ENCODE measurements at places on chromosomes 12 and 14.

GRCh38 chr12:67748743-67749040 lies 100.1 kb downstream of the DYRK2 start:
- no peak for DNase-seq

GRCh38 chr12:46699986-46700385 lies 125.8 kb downstream of the SLC38A4 start:
- DNase-seq, result no peak

- DNase-seq, result no peak
Measured at GRCh38 chr14:91963465-91963864, 16.0 kb upstream of the FBLN5 start.

DNA sequence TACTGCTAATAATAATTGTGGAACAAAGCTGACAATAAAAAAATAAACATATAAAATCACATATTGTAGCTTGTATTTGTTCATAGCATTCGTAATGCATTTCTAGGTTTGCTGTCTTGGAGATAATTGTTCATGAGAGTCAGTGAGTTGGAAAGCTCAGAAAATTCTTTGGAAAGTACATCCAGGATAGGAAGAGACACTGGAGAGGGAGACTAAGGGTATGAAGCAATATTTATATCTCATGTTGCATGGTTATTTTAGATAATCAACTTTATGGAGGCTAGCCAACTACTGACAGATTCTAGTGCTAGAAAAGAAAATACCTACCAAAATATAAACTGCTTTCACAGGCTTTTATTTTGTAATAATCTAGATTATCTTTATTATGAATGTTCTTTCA lies 1095.2 kb downstream of the FSCB start:
- DNase-seq, result no peak

- no peak for DNase-seq
Measured at GRCh38 chr14:33857650-33858049, 93.2 kb downstream of the EGLN3 start.

DNA sequence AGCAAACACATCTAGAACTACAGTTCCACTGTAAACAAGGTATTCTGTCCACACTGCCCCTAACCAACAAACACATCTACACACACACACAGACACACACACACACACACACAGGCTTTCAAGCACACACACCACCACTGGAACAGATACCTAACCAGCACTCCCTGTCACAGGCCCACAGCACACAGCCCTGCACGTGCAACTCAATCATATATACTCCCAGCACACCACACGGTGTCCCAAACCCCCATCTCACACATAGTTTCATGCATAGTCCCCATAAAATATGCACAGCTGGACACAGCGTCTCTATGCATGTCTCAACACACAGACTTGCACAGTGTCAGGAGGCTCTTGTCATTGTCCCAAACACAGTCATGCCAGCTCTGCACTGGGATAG lies 27.6 kb downstream of the KRT8 start:
- no peak for DNase-seq

GRCh38 chr12:115407723-115408122 lies 723.7 kb upstream of the TBX3 start:
- DNase-seq, result no peak

- no peak for DNase-seq
Measured at GRCh38 chr14:68753690-68754089, 39.2 kb downstream of the ZFP36L1 start.

GRCh38 chr14:51472881-51473280 lies 178.8 kb upstream of the FRMD6 start:
- no peak for DNase-seq

DNA sequence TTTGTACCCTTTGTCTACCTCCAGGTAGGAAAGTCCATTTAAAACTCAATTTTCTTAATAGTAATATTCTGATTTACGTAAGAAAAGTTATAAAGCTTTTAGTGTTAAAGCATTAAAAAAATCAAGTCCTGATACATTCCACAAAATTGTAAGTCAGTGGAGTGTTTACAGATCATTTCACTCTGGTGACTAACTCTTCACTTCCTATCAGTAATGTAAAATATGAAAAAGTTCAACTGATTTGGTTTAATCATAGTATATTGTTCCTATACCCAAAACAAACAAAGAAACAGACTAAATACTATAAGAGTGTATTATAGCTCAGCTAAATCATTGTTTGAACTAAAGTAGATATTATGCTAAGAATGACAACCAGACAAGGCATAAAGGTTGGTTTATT lies 85.9 kb downstream of the VEZT start:
- no peak for DNase-seq

- DNase-seq, result no peak
Measured at GRCh38 chr12:15757553-15758255, 31.5 kb downstream of the EPS8 start.

DNA sequence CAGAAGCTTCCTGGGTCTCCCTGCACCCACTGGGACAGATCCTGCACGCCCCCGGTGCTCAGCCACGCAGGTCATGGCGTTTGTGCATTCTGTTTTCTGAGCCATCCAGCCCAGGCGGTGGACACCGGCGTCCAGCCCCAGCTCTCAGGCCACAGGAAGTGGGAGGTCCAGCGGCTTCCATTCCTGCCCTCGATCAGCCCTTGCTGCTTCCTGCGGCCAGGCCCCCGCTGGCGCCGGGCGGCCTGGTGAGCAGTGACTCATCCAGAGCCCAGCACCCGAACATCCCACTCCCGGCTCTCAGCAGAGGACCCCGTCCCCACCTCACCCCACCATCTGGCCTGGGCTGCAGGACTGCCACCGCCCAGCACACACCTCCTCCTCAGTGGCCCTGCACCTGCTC lies 18.0 kb upstream of the NUDT14 start:
- no peak for DNase-seq

GRCh38 chr12:19778797-19779196 lies 339.5 kb downstream of the AEBP2 start:
- no peak for DNase-seq

GRCh38 chr14:63652406-63652805 lies 10.7 kb upstream of the WDR89 start:
- no peak for DNase-seq

GRCh38 chr14:65228956-65229747 lies 126.8 kb upstream of the MAX start:
- DNase-seq, result no peak

DNA sequence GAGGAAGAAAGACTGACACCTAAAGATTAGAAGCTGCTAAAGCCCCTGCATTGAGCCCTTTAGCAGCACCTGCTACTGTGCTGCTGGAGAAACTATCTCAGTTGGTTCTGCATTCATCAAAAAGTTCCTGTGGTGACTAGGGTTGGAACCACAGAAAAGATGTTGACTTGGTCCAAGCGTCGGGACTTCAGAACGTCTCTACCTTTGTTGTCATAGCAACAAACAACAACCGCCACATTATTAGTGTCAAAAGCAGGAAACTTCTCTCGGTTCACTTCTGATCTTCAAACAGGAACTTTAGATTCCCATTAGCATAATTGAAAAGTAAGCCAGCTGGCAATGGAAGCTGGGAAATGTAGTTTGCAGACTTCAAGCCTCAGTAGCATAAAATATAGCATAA lies 368.0 kb downstream of the SEC23A start:
- no peak for DNase-seq

DNA sequence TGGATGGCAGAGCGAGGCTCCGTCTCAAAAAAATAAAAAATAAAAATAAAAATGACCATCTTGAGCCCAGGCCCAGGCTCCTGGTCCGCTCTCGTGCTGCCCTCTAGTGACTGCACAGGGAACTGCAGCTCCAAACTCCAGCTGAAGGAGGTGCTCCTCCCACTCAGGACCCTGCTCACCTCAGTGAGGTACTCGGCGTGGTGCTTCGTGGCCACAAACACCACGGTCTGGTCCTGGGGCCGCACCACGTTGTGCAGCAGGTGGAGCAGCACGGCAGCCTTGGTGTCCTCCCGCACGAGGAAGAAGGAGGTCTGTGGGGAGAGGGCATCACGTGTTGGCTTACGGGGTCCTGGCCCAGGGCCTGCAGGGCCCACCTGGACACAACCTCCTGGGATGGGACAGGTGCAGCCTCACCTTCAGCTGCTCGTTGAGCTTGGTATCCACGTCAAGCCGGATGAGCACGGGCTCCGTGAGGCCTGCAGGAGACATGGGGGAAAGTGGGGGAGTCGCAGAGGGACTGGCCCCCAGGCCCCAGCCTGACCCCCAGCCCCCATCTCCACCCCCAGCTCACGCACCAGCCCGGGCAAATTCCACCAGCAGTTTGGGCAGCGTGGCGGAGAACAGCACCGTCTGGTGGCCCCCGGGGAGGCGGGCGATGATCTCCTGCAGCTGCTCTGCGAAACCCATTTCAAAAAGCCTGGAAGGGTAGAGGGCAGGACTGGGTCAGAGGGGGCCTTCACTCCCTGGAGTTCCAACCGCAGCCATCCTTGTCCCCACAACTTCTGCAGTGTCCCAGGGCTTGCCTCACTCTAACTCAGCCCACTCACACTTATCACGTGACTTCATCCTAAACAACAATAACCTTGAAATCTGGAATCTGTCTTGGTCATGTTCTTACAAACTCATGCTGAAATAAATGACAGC lies 10.6 kb downstream of the DDX54 start:
- DNase-seq, result no peak

- no peak for DNase-seq
Measured at GRCh38 chr14:64119500-64119899, 174.7 kb downstream of the ESR2 start.

GRCh38 chr12:70919597-70920035 lies 922 bp downstream of the PTPRR start:
- no peak for DNase-seq

GRCh38 chr12:76083246-76083903 lies 1.1 kb downstream of the NAP1L1 start:
- DNase-seq, result no peak

DNA sequence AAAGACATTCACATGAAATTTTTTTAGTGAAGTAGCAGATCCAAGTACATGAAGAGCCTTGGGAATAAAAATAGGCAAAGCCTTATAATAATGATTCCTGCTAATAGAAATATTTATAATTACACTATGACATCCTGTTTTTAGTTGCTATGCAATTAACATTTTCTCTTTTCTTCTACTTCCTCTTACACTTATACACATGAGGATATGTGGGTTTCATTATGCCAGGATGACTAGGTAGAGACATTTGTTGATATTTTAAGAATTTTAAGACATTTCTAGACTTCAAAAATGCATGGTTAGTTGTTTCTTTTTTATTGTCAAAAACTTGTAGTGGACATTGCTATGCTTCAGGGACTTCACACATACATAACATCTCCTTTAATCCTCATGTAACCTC lies 326.8 kb downstream of the SYT1 start:
- no peak for DNase-seq
